ENCODE measurements at places on chromosomes 5 and 9.

DNA sequence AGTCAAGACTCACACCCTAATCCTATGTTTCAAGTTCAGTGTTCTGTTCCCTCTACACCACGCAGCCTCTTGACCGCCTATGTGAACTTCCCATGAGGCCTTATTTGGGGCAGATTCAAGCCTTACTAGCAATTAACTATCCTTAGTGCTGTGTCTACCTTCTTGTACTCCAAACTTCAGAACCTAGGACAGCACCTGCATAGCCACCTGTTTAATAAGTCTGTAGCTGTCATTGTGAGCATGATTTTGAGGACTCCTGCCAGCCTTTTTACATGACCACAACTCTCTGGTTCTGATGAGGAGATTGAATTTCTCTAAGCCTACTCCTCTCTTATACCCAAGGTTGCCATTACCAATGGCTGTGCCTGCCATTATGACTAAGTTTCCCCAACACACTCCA lies 50.8 kb upstream of the PCSK1 start:
- no peak for DNase-seq

GRCh38 chr5:95027151-95027721 lies 257.7 kb downstream of the MCTP1 start:
- DNase-seq, result no peak

DNA sequence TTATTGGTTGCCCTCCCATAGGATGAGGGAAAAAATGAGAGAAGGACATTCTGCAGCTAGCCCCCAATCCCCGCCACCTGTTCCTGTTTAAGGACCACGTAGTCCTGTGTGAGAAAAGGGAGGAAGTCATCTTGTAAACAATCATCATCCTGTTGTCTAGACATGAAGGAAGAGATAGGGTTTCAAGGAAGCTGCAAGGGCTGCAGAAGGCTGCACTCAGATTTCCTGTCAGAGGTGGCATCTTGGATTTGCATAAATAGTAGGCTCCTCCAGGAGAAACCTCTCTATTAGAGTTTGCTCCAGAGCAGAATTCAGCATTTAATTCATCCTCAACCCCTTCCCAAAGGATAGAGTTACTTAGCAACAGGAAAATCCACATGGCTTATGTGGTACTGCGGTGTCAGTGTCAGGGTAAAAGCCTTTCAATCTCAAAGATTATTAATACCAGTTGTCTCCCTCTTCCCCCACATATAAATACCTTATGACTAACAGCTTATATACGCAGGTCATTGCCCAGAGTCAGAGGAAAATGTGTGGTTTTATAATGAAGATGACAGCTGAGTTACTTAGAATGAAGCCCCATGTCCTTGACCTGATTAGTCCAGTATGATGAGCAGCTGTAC lies 4.6 kb upstream of the DNAJC18 start:
- no peak for DNase-seq

DNA sequence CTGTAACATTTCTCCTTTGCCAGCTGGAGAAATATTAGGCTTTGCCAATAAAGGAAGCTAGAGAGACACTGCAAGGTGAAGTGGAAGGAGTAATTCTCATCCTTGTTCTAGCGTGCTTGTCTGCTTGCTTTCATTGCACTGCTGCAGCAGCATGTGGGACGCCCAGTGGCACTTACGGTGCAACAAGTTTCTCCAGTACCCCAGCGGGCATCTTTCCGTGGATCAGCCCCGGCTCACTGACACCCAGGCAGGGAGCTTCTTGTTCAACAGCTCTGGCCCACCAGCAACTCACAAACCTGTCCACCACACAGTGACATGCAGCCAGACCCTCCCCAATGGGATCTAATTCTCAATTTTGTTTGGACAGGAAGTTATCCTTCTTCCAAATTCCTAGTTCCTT lies 233.2 kb downstream of the GLIS3 start:
- DNase-seq, result no peak

DNA sequence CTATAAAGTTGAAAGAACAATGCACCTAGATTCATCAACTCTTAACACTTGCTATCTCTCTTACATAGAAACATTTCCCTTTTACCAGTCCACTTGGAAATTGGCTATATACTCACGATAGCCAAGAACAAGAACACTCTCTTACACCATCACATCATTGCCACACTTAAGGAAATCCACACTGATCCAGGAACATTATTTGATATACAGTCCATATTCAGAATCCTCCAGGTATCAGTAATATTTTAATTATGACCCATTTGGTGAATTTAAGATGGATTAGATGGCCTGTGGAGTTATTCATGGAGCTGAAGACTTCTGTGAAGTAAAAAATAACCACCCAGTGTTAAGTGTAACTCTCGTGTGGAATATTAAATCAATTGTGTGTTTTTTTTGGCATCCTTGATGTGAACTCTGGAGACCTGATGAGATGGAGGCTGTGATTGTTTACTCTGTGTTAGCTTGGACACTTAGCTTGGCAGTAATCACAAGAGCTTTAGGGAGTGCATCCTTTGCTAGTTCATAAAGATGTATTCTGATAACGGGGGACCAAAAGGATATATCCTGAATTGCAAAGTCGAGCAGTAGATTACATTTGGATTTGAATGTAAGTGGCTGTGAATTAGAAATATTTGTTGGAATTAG lies 52.0 kb upstream of the ABL1 start:
- no peak for DNase-seq

DNA sequence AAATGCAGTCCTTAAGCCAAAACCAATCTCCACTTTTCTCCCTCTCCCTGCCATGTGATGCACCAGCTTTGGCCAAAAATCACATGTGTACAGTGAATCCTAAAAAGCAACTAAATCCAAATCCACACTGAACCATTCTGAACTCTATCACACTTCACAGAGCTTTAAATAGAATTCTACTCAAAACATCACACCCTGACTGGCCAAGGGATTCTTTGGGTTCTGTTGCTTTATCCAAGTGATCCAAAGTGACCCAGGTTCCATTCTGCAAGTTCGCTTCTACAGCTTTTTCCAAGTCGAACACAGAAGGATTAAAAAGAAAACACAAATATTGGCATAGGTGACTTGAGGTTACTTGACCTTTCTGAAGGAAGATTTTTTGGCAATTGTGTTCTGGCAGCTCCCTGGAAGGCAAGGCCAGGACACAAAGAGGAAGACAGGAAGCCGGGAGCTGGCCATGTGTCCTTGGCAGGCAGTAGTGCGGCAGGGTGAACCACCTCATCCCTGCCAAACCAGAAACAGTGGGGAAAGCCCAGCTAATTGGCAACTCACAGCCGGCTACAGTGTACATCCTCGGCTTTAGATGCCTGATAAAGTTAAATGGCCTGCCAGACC lies 115.0 kb downstream of the NFIB start:
- DNase-seq, result no peak

- DNase-seq, result no peak
Observed at GRCh38 chr5:154430466-154430865, 15.3 kb upstream of the SAP30L start.

DNA sequence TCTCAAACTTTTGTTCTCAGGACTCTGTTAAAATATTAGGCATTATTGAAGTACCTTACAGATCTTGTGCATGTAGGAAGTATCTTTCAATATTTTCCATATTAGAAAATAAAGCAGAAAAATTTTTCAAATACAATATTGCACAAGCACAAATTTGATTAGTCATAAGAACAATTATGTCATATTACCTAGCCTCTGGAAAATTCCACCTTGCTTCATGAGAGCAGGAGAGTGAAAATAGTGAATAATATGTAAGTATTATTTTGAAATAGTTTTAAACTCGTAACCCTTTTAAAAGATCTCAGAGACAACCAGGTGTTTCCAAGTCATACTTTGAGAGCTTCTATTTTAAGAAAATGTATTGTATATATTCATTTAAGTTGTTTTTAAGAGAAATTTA lies 1672.9 kb upstream of the ACO1 start:
- DNase-seq, result no peak

- DNase-seq, result no peak
Observed at GRCh38 chr9:98529841-98530240, 178.9 kb downstream of the GABBR2 start.

- DNase-seq, result no peak
Observed at GRCh38 chr5:118366429-118366828, 621.9 kb downstream of the DTWD2 start.

DNA sequence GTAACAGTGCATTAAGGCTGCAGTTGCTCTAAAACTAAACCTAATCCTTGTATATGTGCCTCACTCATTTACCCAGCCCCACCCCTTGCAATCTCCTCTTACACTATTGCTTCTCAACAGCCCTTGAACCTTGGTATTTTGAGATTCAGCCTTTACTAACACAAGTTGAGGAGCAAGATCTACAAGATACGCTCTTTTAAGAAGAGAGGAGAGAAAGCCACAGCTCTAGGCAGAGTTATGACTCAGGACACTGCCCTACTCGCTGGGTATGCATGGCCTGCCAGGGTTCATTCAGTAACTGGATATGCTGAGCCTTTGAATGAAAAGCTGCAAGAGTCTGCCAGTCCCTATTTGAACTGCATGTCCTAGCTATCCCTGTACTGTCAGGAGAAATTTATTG lies 219.5 kb downstream of the PCSK5 start:
- DNase-seq, result no peak

- no peak for DNase-seq
Observed at GRCh38 chr5:63118221-63118620, 539.6 kb downstream of the LRRC70 start.

DNA sequence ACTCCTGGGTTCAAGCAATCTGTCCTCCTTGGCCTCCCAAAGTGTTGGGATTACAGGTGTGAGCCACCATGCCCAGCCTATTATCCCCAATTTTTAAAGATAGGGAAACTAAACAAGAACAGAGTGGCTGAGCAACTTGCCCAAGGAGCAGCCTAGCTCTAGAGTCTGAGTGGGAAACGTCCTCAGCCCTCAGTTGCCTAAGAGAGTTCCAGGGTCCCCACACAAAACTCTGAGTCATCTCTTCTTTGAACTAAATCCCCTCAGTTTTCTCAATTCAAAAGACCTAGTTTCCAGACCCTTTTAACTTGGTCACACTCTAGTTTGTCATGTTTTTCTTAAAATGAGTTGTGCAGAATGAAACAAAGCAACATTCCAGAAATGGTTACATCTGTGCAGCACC lies 33.5 kb downstream of the GGTA1 start:
- DNase-seq, result no peak

DNA sequence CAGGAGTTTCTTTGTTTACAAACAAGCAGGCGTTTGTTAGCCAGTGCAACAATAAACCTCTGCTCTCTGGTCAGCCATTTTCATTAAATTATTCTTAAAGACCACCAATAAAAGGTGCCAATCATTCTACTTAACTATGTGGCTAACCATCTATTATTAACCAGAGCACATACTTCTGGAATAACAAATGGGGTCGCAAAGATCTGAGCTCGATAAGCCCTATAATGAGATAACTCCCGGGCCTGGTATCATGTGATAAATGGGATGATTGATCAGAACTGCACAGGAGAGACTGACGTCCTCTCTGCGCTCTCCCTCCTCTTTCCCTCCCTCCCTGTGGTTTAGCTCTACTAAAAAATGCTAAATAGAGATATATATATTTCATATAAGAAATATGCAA lies 488.2 kb downstream of the NTRK2 start:
- DNase-seq, result no peak

DNA sequence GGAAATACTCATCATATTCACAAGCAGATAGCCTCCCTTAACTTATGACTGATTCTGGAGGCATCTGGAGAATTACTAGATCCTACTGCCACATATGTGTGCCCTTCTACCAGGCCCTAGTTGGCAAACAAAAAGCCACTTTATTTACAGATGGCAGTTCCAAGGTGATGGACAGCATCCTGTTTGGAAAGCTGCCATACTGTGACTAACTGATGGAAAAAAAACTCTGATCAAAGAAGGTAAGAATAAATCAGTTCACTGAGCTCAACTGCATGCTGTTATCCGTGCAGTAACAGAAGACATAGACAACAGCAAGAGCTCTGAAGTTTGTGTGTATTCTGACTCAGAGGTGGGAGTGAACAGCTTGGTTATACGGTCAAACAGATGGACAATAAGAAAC lies 279.8 kb upstream of the POU5F2 start:
- DNase-seq, result no peak

- DNase-seq, result no peak
Observed at GRCh38 chr9:13513716-13514444, 234.4 kb upstream of the MPDZ start.

DNA sequence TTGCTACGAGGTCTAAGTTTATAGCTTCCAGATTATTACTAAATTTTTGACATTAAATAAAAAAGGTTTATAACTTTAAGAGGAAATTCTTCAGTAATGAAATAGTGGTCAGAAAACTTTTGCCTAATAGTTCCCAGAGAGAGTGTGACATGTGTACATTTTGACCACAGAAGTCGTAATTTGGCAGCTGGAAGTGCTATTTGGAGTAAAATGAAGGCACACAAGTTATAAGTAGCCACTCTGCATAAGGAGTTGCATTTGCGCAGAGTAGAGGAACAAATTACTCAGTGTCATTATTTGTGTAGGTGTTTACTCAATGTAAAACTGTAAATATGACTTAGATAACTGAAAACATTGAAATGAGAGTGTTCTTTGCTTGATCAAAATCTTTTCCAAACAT lies 408.4 kb downstream of the CCDC171 start:
- DNase-seq, result no peak

DNA sequence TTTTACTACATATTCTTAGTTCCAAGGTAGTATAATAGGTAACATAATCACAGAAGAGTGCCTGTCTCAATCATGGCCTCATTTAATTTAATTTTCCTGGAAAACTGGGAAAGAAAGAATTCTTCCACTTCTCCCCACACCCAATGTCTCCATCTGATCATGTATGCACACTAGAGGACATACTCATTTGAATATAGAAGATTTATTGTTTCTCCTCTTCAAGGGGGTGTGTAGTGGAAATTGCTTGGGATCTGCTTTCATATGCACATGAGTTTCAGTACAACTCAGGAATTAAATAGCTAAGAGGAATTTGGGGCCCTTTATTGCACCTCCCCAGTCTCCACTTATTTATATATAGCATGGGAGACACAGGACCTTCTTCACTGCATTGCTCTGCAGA lies 285.1 kb downstream of the SH3GL2 start:
- DNase-seq, result no peak

- no peak for DNase-seq
Observed at GRCh38 chr5:137070521-137070920, 428.6 kb downstream of the SPOCK1 start.

DNA sequence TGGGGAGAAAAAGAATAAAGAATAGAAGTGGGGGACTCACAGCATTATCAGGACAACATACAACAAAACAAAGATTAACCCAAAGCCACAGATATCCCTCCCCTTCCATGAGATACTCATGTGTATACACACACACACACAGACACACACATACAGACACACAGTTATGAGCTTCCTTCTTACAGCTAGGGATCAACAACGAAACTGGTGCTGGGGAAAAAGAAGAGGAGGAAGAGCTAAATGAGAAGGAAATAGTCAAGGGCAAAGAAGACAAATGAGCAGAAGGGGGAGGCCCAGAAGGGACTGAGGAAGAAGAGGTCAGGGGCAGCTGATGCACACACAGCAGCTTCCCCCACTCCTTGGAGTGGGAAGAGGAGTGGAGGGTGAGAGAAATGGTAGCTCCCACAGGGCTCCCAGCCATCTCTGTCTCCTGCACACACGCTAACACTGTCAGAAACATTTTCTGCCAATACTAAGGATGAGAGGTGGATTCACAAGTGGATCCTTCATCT lies 66.2 kb downstream of the SIL1 start:
- no peak for DNase-seq

All from stimulated activated CD4-positive, alpha-beta T cell treated with anti-CD3 and anti-CD28 coated beads, Interleukin-1b, Interleukin-23, amount 100 ng/mL, for 1 hour (primary cell).